ENCODE measurements at places on chromosomes 7 and 10.

DNA sequence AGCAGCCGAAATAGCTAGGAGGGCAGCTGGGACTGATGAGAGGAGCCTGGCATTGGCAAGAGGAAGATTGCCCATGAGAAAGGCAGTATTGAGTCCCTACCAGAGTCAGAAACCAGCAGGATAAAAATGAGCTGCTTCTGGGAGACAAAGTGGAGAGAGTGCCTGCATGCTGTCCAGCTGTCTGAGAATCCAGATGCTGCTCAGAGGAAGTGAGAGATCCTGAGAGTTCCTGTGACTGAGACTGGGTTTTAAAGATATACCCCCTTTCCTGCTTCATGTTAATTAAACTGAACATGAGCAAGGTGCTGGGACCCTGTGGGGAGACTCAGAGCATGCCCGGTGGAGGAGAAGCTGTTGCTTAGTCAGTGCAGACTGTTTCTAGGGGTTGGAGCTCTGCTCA lies 107.5 kb downstream of the KIF20B start:
- no peak for DNase-seq

GRCh38 chr7:142868188-142868985 lies 13.5 kb downstream of the EPHB6 start:
- no peak for DNase-seq

- no peak for DNase-seq
Measured at GRCh38 chr10:80172896-80173295, 32.4 kb downstream of the ANXA11 start.

DNA sequence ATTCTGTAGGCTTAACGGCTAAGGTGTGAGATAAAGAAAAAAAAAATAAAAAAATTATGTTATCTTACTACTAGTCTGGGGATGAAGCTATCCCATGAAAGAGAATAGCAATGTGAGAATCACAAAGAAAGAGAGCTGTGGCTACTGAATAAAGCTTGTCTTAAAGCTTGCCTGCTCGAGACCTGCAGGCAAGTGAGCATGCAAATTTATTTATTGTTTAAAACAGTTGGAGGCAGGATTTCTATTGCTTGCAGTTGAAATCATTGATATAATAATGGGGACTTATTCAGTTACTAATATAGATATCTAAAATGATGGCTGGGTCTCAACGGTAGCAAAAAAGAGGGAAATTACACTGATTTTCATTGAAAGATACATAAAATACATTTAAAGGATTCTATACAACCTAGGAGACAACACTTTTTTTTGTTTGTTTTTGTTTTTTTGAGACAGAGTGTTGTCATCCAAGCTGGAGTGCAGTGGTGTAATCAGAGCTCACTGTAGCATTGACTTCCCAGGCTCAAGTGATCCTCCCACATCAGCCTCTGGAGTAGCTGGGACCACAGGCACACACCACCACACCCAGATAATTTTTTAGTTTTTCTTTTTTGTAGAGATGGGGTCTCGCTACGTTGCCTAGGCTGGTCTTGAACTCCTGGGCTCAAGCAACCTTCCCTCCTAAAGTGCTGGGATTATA lies 144.5 kb upstream of the FEZF1 start:
- DNase-seq, result no peak

- no peak for DNase-seq
Measured at GRCh38 chr7:140060788-140061606, 1.8 kb downstream of the PARP12 start.

DNA sequence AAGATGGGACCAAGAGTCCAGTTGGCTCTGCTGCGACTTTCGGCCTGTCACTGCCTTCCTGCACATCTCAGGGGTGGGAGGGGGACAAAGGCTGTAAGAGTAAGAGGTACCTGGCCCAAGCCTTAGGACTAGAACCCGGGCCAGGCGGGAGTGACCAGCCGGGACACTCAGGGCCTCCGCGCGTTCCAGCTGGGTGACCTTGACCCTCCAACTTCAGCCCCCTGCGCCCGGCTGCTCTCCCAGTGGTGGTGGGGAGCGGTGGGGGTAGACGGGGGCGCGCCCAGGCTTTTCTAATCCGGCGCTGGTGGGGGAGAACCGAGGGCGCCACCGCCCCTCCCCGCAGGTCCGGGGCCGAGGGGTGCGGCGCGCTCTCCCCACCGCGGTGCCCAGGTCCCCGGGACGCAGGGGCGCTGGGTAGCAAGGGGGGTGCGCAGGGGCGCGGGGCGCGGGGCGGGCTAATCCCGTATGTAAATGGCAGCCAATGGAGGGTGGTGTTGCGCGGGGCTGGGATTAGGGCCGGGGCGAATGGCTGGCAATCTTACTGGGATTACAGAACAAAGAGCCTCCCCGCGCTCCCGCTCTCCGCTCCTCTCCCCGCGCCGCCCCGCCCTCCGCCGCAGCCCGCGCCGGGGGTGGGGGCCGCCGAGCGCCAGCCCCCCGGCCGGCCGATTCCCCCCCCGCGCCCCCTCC lies at the start of gene GTF2IRD1:
TSS of gene GTF2IRD1 (plus strand) at position 585 of the 690 bp plus-strand sequence. CDS start 54,175 bp downstream, outside the sequence.
- DNase-seq, result peak; percentile 77

- DNase-seq, result no peak
Measured at GRCh38 chr7:17524746-17525145, 226.3 kb downstream of the AHR start.

- no peak for DNase-seq
Measured at GRCh38 chr10:43942096-43942850, 293.6 kb upstream of the ZNF32 start.

GRCh38 chr7:47442605-47442865 lies 139.4 kb downstream of the TNS3 start:
- DNase-seq, result no peak

- DNase-seq, result no peak
Measured at GRCh38 chr10:79488336-79488735, 24.0 kb upstream of the EIF5AL1 start.

GRCh38 chr7:47440320-47440719 lies 141.6 kb downstream of the TNS3 start:
- no peak for DNase-seq

GRCh38 chr10:102588875-102589274 lies 55.4 kb upstream of the TRIM8 start:
- no peak for DNase-seq

- no peak for DNase-seq
Measured at GRCh38 chr10:59234194-59234593, 57.8 kb downstream of the PHYHIPL start.

- no peak for DNase-seq
Measured at GRCh38 chr7:44084701-44085100, 2.4 kb upstream of the POLM start.

- DNase-seq, result no peak
Measured at GRCh38 chr7:13991791-13992595, 2.5 kb upstream of the ETV1 start.

DNA sequence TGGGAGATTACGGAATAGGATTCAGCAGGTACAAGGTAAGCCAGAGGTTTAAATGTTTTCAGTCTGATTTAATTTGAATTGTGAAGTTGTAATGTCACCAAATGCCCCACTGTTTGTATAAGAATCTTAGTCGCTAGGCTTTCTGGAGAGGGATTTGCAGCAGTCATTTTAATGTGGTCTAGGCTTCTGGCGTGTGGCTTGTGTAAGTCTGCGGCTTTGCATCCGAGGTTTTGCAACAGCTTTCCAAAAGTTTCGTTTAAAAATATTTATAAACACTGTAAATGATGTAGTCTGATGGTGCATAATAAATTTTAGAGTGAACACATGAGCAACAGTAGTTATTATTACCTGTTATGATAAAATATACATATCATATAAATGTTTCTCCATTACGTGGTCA lies 26.1 kb upstream of the BHLHA15 start:
- DNase-seq, result no peak

DNA sequence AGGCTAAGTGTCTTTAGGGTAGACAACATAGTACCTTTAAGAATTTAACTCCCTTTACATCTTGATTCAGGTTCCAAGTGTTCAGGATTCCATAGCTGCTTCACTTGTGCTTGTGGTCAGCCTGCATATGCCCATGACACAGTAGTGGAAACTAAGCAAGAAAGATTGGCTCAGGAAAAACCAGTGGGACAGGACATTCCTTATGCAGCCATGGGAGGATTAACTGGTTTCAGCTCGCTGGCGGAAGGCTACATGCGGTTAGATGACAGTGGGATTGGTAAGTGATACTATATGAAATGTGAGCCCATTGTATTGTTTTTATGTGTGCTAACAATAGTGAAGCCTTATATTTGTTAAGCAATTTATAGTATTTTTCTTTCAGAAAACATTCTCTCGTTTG lies 11.3 kb downstream of the FAM221A start:
- no peak for DNase-seq

DNA sequence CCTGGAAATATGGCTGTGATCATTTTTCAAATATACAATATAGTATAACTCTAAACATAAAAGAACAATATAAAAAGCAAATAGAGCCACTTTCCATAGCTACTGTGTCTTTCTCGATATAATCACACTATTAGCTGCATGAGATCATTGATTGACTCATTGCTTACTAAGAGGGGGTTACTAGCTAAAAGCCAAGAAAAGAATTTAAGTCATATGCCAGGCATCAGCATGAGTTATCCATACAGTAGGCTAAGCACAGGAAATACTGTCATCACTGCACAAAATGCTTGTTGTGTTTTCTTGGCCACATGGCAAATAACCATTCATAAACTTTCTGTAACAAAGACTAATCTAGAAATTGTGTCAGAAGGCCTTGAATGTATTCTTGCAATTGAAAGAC lies 18.8 kb upstream of the ABCB5 start:
- no peak for DNase-seq

- no peak for DNase-seq
Measured at GRCh38 chr10:11234857-11235531, 217.3 kb downstream of the CELF2 start.

- no peak for DNase-seq
Measured at GRCh38 chr7:120780938-120781337, 77.0 kb downstream of the TSPAN12 start.

DNA sequence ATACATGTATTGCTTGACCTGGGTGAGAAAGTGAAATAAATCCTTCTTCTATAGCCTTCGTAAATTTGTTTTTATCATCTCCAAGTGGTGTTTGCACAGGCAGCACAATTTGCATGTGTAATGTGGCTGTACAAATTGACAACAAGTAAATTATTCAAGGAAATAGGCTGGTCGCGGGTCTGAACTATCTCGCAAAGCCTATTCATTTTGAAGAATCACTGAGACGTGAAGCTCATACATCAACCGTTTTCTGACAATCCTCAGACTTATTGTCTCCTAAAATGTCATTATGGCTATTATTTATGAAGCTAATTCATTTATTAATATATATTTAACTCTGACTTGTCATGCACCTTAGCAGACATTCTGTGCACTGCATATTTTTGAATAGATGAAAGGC lies 16.2 kb upstream of the FAM204A start:
- no peak for DNase-seq

DNA sequence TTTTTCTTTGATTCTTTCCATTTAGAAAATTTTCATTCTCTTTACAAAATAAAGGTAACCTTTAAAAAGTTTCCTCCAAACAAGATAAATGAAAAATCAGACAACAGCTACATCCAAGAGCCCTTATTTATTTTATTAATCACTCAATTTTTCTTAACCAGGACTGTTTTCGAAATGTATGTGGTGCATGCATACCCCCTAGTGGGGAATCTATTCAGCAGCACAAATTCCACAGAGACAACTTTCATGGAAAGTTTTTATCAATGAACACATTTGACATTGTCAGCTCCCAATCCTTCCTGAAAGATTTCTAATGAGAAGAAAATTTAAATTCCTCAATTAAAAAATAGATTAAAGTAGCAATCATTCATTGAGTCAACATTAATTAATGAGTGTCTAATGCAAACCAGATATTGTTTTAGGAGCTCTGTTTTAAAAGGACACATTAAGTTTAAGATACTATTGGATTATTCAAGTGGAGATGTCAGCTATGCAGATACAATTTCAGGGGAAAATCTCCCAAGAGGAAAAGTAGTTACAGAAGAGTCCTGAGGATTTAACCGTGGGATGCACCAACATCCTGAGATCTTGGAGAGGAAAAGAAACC lies 5.2 kb upstream of the HTR7 start:
- no peak for DNase-seq

DNA sequence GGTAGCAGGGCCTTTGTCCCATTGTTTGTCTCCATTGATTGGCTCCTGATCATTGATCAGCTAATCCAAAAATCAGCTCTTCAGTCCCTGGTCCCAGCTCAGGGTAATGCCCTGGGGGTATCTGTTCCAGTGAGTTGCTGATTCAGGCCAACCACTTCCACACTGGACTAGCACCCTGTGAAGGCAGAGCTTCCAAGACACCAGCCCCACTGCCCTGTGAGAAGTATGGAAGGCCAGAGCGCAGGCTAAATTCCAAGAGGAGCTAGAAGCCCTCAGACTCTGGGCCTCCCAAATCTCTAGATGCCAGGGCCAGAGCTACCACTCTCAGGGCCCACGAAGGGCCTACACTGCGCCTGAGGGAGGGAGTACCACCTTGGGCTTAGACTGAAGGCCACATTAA lies 10.4 kb downstream of the TMEM72 start:
- no peak for DNase-seq

DNA sequence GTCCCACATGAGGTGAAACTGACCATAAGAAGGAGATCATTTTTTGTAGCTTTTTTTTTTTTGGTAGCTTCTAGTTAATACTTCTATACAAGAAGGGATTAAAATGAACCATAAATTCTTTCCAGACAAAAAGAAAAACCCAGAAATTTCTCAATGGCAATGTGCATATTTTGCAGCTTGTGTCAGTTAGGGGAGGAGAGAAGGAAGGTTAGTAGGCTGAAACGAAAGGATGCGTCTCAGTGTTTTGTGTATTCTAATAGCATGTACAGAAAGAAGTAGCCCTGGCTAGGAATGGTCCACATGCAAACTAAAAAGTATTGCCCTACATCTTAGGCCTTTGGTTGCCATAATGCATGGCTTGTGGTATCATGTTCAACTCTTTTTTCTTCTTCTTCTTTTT lies 90.6 kb downstream of the CACNB2 start:
- no peak for DNase-seq

DNA sequence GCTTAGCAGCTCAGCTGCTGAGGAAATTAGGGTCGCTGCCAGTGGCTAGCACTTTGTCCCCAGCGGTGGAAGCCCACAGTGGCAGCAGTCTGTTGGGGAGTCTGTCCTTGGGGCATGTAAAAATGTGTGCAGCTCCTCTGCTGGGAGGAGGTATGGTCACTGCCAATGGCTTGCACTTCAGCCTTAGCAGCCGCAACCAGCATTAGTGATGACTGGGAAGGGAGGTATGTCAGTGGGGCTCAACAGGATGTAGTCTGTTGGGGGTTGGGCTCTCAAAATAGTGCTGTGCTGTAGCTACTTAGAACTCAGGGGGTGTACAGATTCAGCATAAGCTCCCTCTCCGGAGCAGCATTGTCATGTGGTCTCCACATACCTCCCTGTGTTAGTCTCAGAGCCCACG lies 189.9 kb downstream of the ZEB1 start:
- DNase-seq, result no peak

DNA sequence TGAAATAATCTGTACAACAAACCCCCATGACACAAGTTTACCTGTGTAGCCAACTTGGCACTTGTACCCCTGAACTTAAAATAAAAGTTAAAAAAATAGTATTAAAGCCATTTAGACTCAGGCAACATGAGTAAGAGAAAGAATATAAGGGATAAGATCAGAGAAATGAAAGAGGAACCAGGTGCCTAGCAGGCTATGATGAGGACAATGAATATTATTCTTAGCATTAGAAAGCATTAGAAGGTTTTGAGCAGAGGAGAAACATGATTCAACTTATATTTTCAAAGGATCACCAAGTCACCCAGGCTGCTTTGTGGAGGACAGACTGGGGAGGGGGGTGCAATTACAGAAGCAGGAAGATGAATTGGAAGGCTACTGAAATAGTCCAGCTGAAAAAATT lies 48.1 kb upstream of the TES start:
- no peak for DNase-seq

All from glutamatergic neuron (in vitro differentiated cells).